ENCODE measurements at places on chromosomes 1 and 21.

GRCh38 chr21:22925032-22925431 lies 1926.8 kb downstream of the NCAM2 start:
- no peak for DNase-seq

DNA sequence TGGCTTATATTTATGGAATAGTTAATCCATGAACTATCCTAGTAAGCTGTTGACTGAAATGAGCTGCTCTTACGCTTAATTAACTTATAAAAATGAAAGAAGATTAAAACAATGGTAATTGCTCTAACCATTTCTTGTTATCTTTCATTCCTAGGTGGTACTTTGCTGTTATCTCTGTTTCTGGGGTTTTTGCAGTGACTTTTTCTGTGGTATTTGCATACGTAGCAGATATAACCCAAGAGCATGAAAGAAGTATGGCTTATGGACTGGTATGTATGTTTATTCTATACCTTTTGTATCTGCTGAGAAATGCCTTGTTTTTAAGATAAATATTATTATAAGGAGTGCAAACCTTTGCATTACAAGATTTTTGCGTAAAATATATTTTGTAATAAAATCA lies 71.0 kb downstream of the SASS6 start:
- no peak for DNase-seq

GRCh38 chr1:162328512-162328911 lies 48.1 kb downstream of the SPATA46 start:
- DNase-seq: no peak

DNA sequence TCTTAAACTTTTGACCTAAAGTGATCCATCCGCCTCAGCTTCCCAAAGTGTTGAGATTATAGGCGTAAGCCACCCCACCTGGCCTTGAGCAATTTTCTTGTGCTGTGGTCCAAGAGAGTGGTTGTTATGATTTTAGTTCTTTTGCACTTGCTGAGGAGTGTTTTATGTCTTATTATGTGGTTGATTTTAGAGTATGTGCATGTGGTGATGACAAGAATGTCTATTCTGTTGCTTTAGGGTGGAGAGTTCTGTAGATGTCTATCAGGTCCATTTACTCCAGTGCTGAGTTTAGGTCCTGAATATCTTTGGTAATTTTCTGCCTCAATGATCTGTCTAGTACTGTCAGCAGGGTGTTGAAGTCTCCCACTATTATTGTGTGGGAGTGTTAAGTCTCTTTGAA lies 11.2 kb upstream of the S100B start:
- no peak for DNase-seq

DNA sequence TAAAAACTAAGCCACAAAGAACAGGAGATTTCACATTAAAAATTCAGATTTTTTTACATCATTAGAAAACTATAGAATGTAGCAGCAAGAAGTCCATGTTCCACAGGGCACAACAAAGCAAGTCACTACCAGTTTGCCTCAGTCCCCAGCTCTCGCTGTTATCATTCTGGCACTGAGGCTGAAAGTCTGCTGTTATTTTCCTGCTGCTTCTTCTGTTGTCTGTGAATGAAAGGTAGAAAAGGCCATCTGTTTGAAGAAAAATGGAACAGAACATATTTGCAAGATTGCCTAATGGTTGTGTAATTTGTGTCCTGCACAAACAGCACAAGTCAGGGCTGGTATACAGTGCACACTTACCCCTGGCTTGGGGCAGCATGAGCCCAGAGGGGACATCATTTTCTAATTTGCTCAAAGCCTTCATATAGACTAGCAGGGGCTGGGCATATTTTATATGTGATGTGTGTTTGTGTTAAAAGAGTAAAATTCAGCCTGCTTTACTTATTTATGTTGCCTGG lies 105.6 kb upstream of the COG2 start:
- no peak for DNase-seq

GRCh38 chr21:41269535-41269934 lies 47.1 kb upstream of the FAM3B start:
- DNase-seq: no peak

DNA sequence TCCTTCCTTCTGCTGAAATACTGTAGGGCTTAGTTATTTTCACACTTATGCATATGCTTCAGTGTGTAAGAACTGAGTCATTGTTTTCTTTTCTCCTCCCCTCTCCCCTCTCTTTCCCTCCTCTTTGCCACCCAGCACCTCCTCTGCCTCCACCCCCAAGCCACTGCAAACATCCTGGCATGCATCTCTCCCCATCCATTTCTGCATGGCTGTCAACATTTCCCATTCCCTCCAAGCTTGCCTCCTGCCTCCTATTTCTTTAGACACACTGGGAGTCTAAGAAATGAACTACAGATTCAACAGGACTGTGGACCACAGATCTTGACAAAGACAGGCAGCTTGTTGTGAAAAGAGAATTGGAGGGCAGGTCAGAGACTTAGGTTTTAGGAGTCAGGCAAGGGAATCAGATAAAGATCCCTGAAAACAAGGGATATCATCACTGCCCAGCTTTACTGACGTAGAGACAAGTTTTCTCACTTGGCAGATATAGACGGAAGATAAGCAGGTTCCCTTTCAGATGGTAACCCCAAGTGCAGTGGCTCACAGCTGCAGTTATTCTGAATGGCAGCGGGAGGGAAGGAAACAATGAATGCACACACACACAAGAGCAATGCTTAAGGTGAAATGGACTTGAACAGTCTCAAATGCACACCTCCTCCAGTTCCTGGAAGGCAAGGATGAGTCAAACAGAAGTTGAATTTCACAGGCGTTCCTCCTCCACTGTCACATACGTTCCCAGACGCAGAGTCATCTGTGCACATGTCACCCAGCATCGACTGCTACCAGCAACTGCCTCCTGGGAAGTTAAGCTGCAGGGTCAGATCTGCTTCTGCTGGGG lies 56.1 kb downstream of the HIVEP3 start:
- no peak for DNase-seq

GRCh38 chr1:200784576-200784975 lies 45.9 kb downstream of the CAMSAP2 start:
- no peak for DNase-seq

DNA sequence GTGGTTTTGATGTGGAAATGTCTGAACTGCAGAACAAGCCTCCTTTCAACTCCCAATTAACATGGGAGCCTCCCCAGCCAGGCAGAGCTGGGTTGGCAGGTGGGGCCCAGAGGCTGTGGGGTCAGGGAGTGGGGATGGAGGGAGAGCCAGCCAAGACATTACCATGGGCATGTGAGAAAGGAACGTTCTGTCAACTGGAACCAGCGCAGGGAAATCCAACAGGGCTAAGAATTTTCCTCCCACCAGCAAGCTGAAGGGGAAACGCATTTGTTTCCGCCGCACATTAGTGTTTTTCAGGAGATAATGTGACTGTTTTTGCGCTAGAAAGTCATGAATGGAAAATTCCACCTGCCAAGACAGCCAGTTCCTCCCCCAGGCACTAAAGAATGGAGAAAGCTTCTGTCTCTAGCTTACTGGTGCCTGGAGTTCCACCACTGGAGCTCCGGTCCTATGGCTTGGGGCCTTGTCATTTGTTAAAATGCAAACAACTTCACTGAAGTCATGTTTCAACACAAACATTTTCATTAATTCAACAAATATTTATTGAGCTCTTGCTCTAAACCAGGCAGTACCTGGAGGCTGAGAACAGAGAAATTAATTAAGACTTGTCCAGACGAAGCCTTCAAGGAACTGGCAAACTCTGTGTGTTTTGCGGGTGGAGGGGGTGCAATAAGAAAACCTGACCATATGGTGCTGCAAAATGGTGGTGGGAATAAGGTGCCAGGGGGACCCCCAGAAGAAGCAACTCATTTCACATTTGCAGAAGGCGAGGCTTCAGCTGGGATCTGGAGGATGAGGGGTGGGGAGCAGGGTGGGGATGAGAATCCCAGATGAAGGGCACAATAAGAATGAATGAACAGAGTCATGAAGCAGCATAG lies 305.1 kb downstream of the MATN1 start:
- DNase-seq: no peak

- no peak for DNase-seq
These were observed 5.0 kb downstream of the FBXO2 start for GRCh38 chr1:11649237-11649623.
